ENCODE measurements at places on chromosomes 6 and 20.

GRCh38 chr20:13771853-13772453 lies 12.8 kb downstream of the ESF1 start:
- peak; percentile 60 for DNase-seq

DNA sequence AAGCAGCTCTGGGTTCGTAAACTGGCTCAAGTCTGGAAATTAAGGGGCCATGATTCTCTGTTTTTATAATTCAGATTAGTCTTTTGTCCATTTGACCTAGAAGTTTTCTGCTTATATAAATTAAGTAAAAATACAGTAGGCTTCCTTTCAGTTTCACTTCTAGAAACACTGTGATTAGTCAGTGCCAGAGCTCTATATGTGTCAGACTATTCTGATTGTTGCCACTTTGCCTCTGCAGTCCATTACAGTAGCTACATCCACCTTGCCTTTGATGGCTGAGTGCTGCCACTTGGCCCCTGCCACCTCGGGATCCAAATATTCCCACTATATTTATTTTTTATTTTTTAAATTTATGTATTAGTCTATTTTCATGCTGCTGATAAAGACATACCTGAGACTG lies 7.9 kb downstream of the ZC2HC1B start:
- DNase-seq, result no peak

DNA sequence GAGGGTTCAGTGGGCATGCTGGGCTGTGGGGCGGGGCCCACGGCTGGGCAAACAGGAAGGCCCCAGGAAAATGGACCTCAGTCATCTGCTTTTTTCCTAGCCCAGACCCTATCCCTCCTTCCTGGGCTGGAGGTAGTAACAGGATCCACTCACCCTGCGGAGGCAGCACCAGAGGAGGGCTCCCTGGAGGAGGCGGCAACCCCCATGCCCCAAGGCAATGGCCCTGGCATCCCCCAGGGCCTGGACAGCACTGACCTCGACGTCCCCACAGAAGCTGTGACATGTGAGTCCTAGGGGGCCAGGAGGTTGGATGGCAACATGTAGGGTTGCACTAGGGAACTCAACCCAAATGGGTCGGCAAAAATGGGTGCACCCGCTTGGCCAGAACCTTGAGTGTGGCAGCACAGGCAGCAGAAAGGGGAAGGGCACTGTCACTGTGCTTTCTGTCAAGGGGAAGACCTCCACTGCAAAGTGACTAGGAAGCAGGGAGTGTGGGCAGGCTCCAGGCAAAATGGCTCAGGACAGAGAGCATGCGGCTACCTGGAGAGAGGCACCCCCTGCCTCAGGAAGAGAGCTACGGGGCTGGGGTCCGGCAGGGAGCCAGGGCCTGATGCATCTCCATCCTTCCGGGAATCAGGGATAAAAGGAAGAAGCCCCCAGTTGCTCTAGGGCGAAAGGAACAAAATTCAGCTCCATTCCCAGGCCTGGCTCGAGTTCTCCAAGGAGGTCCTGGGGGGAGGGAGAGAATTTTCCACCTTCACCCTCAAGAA lies 7.9 kb downstream of the MDFI start:
- DNase-seq, result no peak

GRCh38 chr20:53103124-53103523 lies 131.0 kb downstream of the TSHZ2 start:
- no peak for DNase-seq

DNA sequence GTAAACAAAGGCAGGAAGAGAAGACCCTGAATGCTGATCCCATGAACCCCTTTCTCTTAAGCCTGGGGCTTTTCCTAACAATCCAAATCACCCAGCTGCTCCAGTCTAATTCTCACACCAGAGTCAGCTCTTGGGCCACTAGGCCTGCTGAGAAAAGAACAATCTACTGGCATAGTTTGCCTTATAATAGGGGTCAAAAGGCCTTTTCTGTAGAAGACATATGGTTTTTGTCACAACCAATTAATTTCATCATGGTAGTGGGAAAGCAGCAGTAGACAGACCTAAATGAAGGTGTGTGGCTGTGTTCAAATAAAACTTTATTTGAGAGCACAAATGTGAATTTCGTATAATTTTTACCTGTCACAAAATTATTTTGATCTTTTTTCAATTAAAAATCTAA lies 994.7 kb upstream of the EPHA7 start:
- DNase-seq, result no peak
